ENCODE measurements at places on chromosomes 12 and 14.
A peak's percentile ranks its signal among the peaks of the same experiment; 100 is the strongest.

DNA sequence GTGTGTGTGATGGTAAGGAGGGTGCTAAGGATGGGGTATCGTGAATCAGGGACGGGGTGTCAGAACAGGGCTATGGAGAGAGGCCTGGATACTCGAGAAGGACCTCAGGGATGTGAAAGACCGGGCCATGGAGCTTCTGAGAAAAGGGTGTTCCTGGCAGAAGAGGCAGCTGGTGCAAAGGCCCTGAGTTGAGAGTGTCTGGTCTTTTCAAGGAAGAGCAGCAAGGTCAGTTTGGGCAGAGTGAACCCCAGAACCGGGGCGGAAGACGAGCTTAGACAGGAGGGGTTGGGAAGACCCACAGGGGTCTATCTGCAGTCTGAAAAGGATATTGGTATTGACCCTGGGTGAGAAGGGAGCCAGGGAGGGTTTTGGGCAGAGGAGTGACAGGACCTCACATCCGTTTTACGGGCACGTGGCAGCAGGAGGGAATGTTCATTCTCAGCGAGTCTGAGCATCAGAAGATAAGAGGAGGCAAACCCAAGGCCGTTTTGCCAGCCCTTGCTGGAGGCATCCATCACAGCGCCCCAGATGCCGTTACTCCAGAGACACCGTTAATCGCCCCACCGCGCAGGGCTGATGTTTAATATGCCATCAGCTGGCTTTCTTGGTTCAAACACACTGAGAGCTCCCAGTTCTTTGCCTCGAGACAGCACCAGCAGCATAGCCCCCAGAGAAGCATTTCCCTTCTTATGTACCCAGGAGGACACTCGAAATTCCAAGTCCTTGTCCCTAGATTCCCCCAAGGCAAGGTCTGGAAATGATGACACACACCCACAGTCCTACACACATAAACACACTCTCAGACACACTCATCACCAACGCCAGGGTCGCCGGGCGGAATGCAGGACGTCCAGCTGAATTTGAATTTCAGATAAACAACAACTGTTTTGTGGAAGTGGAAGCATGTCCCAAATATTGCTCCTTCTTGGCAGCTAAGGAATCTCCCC, 41.4 kb upstream of the EML1 start:
- no peak for DNase-seq
- H3K4me1 ChIP-seq: peaks cover 36% of the 10 kb centered on the region
- H3K27ac ChIP-seq: peak overlapping the region; percentile 78
- H3K27me3 ChIP-seq: peaks cover 7% of the 10 kb centered on the region

- peak overlapping the region; percentile 96 for H3K27ac ChIP-seq
- H3K4me3 ChIP-seq: peak overlapping the region; percentile 69
- no peaks in the 10 kb centered on the region for H3K36me3 ChIP-seq
- DNase-seq: peak; percentile 21
- peaks cover 49% of the 10 kb centered on the region for H3K4me1 ChIP-seq
These were observed 412 bp upstream of the TEP1 start for GRCh38 chr14:20413744-20414082.

GRCh38 chr12:131142891-131143657, 189.4 kb downstream of the ADGRD1 start:
- H3K4me3 ChIP-seq: no peak overlapping the region
- no peak for DNase-seq
- H3K4me1 ChIP-seq: no peaks in the 10 kb centered on the region
- no peak overlapping the region for H3K27ac ChIP-seq

GRCh38 chr12:128445415-128446127, 178.6 kb downstream of the TMEM132C start:
- H3K36me3 ChIP-seq: no peaks in the 10 kb centered on the region
- H3K4me1 ChIP-seq: no peaks in the 10 kb centered on the region
- no peak overlapping the region for H3K4me3 ChIP-seq

GRCh38 chr12:129001-129400, 62.4 kb downstream of the IQSEC3 start:
- DNase-seq: no peak
- H3K27me3 ChIP-seq: no peaks in the 10 kb centered on the region
- H3K4me1 ChIP-seq: no peaks in the 10 kb centered on the region
- H3K36me3 ChIP-seq: no peaks in the 10 kb centered on the region
- H3K27ac ChIP-seq: no peak overlapping the region

- H3K27me3 ChIP-seq: no peaks in the 10 kb centered on the region
- H3K4me3 ChIP-seq: no peak overlapping the region
- DNase-seq: no peak
- H3K4me1 ChIP-seq: no peaks in the 10 kb centered on the region
These were observed 25.7 kb upstream of the COCH start for GRCh38 chr14:30848449-30849240.

DNA sequence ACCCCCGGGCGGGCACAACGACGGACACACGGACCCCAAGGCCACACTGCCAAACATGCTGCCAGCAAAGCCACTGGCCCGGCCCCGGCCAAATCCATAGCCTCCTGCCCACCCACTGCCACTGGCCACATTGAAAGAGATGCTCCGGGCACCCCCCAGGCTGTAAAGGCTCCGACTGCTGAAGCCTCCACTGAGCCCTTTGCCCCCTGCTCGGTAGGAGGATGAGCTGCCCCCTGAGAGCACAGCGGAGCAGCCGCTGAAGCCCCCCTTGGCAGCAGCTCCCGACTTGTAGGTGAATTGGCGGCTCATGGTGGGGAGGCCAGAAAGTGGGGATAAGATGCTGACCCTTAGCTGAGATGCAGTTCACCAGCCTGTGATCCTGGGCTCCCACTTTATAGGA, at the start of gene KRT73:
TSS of gene KRT73 (minus strand) at position 344 of the 400 bp plus-strand sequence. CDS start at position 309, 35 bp downstream.
- no peak within 1 kb of the TSS for H3K4me3 ChIP-seq
- H3K4me1 ChIP-seq: no peaks in the 10 kb centered on the region
- no peak for DNase-seq
- no peaks in the 10 kb centered on the region for H3K27me3 ChIP-seq
- H3K36me3 ChIP-seq: no peaks in the 10 kb centered on the region

DNA sequence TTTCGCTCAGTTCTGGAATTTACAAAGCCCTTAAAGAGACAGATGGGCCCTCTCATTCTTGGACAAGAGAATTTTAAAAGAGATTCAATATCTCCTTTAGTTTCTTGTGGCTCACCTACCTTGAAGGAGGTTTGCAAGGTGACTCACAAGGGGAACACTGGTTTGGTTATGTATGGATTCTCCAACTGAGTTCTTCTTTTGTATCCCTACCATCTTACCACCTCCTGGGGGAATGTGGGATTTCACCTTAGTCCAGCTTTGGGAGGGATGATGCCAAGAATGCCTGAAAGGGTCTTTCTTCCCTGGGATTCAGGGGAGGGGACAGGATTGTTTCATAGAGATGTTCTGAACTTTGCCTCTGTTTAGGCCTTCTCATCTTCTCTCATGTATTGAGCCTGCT, 3.7 kb downstream of the PPP4R4 start:
- no peak overlapping the region for H3K27ac ChIP-seq
- no peaks in the 10 kb centered on the region for H3K36me3 ChIP-seq
- peaks cover 19% of the 10 kb centered on the region for H3K4me1 ChIP-seq
- DNase-seq: no peak

GRCh38 chr14:66405158-66405557, 81.0 kb upstream of the CCDC196 start:
- H3K36me3 ChIP-seq: no peaks in the 10 kb centered on the region
- no peak overlapping the region for H3K27ac ChIP-seq
- no peaks in the 10 kb centered on the region for H3K4me1 ChIP-seq
- H3K4me3 ChIP-seq: no peak overlapping the region
- no peaks in the 10 kb centered on the region for H3K27me3 ChIP-seq
- DNase-seq: no peak

GRCh38 chr12:47718531-47718930, 6.8 kb downstream of the ENDOU start:
- H3K27me3 ChIP-seq: no peaks in the 10 kb centered on the region
- H3K4me1 ChIP-seq: peaks cover 24% of the 10 kb centered on the region
- no peak overlapping the region for H3K4me3 ChIP-seq
- DNase-seq: no peak
- H3K36me3 ChIP-seq: no peaks in the 10 kb centered on the region

GRCh38 chr12:46459861-46460545, 87.4 kb upstream of the SLC38A2 start:
- H3K27me3 ChIP-seq: no peaks in the 10 kb centered on the region
- peak; percentile 14 for DNase-seq
- H3K36me3 ChIP-seq: no peaks in the 10 kb centered on the region
- no peak overlapping the region for H3K4me3 ChIP-seq

- no peak overlapping the region for H3K4me3 ChIP-seq
- no peaks in the 10 kb centered on the region for H3K27me3 ChIP-seq
- no peak overlapping the region for H3K27ac ChIP-seq
These were observed 113.4 kb upstream of the CPM start for GRCh38 chr12:69046363-69046762.

DNA sequence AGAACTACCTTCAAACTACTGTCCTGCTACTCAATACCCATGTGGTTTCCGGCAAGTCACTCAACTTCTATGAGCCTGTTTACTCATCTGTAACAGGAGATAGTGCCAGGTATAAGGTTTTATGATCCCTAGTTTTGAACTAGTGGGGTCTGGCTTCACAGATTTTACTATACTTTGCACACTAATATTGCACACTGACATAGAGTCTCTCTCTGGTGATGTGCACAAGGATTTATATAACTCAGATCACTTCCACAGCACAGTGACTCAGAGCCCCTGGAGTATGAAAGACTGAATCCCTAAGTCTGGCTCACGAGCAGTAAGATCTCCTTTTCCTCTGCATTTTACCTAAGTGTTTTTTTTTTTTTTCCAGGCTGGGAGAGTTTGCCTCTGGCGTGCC, 69.7 kb upstream of the SLC38A2 start:
- DNase-seq: no peak
- peaks cover 13% of the 10 kb centered on the region for H3K4me1 ChIP-seq
- no peaks in the 10 kb centered on the region for H3K36me3 ChIP-seq
- no peak overlapping the region for H3K27ac ChIP-seq
- no peak overlapping the region for H3K4me3 ChIP-seq

GRCh38 chr12:62673028-62673815, 206.6 kb downstream of the MON2 start:
- no peak for DNase-seq
- no peak overlapping the region for H3K4me3 ChIP-seq
- no peaks in the 10 kb centered on the region for H3K36me3 ChIP-seq
- no peak overlapping the region for H3K27ac ChIP-seq

DNA sequence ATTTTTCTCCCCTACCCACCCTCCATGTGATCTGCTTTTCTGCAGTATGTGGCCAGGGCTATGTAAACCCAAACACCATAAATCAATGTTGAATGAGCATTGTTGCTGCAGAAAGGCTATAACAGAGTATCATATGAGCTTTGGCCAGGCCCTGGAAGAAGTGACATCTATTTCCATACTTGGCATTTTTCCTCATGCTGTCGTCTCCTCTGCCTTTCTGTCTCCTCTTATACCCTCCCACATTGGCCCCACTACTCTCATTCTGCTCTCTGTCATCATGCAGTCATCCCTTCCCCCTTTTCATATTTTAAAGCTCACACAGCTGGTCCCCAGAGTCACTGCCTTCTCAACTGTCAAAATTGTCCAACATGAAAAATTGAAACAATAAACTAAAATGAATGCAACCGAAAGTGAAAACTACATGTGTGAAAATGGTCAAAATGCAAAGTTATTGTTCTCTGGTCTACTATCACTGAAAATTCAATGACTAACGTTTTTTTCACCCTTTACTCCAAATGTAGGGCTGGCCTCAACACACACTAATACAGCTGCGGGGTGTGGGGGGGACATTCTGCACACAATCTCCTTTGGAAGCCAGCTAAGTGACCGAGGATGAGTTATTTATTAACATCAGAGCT, 290.7 kb upstream of the TMPO start:
- H3K4me1 ChIP-seq: no peaks in the 10 kb centered on the region
- no peak for DNase-seq

DNA sequence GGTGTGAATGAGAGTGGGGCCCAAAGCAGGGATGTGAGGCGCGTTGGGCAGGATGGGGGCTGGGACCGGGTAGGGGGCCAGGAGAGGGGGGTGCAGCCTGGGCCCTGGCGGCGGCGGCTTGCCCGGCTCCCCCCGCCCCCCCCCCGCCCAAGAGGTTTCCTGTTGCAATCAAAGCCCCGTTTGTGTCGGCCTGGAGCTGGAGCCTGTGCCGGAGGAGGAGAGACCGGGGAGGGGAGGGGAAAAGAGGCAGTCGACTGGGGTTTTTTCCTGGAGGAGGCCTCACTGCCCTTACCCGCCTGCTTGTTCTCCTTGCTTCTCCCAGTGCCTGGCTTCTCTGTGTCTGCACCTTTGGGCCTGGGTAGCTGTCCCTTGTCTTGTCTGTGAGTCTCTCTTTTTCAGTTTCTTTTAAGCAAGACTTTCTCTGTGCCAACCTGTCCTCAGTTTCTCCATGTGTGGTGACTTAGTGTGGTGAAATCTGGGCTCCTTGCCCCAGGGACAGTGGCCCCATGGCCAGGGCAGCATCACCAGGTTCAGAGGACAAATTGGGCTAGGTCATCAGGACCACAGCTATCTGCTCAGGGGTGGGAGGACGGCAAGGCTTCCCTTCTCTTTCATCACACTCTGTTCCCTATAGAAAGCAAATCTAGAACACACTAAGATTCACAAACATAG, 8.5 kb downstream of the RARG start:
- DNase-seq: no peak
- no peaks in the 10 kb centered on the region for H3K36me3 ChIP-seq

DNA sequence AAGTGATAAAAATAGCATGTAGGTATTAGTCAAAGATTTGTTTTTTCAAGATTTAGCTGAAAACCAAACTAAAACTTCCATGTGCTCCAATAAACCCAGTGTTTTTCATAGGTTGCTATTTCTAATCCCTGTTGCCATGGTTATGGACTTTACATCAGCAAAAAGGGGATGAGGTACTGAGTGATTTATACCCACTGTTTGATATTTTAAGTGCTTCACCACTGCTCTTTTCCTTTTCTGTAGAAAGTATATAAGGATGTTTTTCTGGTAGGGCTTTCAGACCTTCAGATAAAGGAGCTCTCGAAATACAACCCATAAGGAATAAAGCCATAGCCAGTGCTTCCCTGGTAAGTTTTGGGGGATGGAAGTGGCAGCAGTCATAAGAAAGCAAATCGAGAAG, at the start of gene OTOGL:
TSS of gene OTOGL (plus strand) at position 279 of the 400 bp plus-strand sequence. CDS start 109,895 bp downstream, outside the sequence.
- H3K27me3 ChIP-seq: no peaks in the 10 kb centered on the region
- H3K4me1 ChIP-seq: no peaks in the 10 kb centered on the region
- no peak for DNase-seq
- no peak within 1 kb of the TSS for H3K27ac ChIP-seq
- no peaks in the 10 kb centered on the region for H3K36me3 ChIP-seq

DNA sequence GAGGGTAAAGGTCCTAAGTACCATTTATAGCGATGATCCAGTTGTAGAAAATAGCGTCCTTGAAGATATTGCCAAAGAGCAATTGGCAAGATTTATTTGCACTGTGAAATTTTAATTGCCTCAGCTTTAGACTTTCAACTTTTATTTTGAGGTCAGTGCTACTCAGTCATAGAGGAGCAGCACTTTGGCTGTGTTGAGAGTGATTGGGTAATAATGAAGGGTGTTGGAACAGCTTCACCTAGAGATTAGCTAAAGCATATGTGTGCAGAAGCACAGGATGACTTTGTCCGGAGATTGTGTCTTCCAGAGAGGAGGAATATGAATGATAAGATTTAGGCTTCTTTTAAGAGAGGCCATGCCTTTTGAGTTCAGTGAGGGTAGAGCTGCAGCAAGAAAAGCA, 164.8 kb downstream of the NPAS3 start:
- no peaks in the 10 kb centered on the region for H3K27me3 ChIP-seq
- H3K27ac ChIP-seq: no peak overlapping the region
- H3K36me3 ChIP-seq: no peaks in the 10 kb centered on the region
- no peak for DNase-seq
- no peaks in the 10 kb centered on the region for H3K4me1 ChIP-seq

Measured in transverse colon (tissue), 4 donors.